ENCODE measurements at places on chromosomes 12 and 14. TPM values are rescaled to one million over a fixed set of nuclear protein-coding genes. Genes with fewer than 3 reads are reported as not detected.
A peak's percentile ranks its signal among the peaks of the same experiment; 100 is the strongest.

Gene ETFBKMT
- total RNA-seq: 3.9 TPM

GRCh38 chr14:47710581-47710980, 35.2 kb upstream of the MDGA2 start:
- no peak for DNase-seq

GRCh38 chr12:108638997-108639822, 5.5 kb upstream of the SELPLG start:
- DNase-seq: no peak

- no peak for DNase-seq
Observed at GRCh38 chr14:67778792-67779191, 37.6 kb downstream of the ZFYVE26 start.

GRCh38 chr14:104970231-104971068, 7.7 kb downstream of the AHNAK2 start:
- DNase-seq: no peak

- DNase-seq: no peak
Observed at GRCh38 chr12:11745113-11745512, 95.6 kb downstream of the ETV6 start.

DNA sequence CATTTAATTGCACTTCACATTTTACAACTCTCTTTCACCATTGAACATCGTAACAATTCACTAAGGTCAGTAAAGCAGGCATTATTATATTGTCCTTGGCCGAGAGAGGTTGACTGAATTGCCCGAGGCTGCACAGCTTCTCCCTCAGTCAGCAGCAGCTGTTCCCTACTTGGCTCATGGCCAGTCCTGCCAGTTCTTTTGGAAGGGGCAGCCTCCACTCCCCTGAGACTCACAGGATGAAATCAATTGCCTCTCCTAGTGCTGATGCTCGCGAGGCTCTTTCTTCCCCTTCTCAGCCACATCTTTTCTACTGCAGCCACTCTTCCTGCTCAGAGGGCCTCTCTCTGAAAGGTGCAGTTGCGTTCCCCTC, 79.9 kb upstream of the KCNA1 start:
- DNase-seq: peak; percentile 17

- no peak for DNase-seq
Observed at GRCh38 chr12:67692966-67693365, 44.4 kb downstream of the DYRK2 start.

- no peak for DNase-seq
Observed at GRCh38 chr12:585062-586061, 77.9 kb downstream of the NINJ2 start.

GRCh38 chr14:71137536-71138447, 230.5 kb downstream of the PCNX1 start:
- no peak for DNase-seq

- DNase-seq: no peak
Observed at GRCh38 chr14:70573050-70573449, 27.4 kb downstream of the MED6 start.

All from lung (tissue), 17 donors.